Lung (tissue), 17 donors: ENCODE measurements at places on chromosomes 7 and 10. TPM values are rescaled to one million over a fixed set of nuclear protein-coding genes. Genes with fewer than 3 reads are reported as not detected.
A peak's percentile ranks its signal among the peaks of the same experiment; 100 is the strongest.

DNA sequence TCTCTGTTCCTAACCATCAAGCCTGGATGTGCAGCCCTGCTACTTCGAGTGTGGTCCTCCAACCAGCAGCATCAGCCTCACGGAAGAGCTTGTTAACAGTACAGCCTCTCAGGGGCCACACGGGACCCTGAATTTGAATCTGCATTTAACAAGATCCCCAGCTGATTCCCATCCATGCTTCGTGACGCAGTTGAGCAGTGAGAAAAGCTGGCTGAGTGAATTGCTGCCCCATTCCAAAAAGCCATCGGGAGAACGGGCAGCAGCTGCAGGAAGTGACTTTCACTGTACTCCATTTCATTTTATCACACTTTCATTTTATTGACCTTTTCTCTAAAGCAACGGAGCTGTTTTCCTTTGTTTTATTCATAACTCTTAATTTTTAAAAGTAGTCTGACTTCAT is 22.5 kb downstream of the FAM171A1 start:
- DNase-seq: peak; percentile 92

Gene TMEM72
- total RNA-seq: 0.11 TPM

Gene WNT16
- total RNA-seq: 0.09 TPM

DNA sequence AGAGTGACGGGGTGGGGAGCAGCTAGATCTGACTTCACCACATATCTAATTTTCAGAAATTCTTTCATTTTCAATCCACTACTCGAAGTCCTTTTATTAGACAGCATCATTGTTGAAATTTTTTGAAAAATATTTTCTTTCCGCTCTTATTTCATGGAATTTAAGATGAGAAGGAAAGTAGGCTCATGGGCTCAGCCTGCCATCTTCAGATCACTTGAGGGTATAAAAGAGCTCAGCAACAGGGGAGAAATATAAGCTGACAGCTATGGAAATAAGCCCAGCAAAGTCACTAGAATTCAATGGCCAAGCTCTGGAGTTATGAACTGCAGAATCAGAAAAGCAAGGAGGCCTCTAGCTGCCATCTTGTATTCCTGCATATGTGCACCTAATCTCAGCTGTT is 389.1 kb downstream of the XPNPEP1 start:
- DNase-seq: no peak

DNA sequence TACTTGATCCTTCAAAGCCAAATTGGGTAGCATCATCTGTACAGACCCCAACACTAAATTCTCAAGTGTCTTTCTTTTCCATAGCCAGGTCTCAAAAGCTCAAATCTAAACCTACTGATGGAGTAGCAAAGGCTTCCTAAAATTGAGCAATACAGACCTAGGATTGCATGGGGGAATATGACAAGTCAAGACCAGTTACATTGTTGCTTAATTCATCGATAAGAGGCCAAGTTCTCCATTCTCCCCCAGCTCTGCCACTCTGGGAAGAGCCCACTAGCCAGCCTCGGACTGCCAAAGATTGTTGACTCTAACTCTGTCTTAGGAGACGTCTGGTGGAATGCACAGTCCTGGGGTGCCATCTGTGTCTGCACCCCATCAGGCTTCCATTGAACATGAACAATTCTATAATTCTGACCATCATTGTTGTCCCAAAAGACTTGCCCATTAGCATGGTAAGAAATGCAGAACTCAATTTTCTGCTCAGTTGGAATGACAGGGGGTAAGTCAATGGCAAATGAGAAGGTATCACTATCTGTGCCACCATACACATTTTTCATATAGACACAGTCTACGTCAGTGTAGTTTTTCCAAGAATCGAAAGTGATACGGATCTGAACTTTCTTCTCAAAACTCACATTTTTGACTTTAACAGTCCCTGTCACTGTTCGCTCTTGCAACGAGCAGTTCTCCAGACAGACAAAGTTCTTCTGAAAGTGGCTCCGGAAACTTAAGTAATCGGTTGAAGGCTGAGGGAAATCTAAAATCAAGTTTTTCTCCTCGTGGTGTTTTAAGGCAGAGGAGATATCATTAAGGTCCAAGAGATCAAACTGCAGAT is 2.9 kb downstream of the PPP1R3C start:
- DNase-seq: peak; percentile 52

DNA sequence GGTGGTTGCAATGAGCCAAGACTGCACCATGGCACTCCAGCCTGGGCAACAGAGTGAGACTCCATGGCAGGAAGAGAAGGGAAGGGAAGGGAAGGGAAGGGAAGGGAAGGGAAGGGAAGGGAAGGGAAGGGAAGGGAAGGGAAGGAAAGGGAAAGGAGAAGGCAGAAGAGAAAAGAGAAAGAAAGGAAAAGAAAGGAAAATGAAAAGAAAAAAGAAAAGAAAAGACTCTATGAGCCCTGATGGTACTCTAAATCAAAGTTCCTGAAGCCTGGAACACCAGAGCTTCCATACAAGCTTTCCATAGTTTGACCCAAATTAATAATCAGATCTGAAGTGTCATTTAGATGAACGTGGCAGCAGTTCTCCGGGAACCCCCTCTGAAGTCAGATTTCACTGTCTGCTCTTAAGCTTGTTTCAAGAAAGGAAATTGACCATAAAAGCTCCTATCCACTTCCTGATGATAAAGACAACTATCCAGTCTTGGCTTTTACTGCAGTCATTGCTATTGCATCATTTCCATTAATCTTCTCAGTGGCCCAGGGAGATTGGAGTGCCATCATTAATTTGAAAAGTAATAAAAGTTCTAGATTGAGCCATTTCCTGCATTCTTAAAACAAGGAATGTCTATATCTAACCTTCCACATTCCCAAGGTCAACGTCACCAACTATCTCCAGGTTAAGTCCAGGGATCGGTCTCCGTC is 44.2 kb upstream of the FRMD4A start:
- no peak for DNase-seq

Gene ADIRF
- 171 TPM for total RNA-seq

Gene WEE2
- total RNA-seq: not detected

DNA sequence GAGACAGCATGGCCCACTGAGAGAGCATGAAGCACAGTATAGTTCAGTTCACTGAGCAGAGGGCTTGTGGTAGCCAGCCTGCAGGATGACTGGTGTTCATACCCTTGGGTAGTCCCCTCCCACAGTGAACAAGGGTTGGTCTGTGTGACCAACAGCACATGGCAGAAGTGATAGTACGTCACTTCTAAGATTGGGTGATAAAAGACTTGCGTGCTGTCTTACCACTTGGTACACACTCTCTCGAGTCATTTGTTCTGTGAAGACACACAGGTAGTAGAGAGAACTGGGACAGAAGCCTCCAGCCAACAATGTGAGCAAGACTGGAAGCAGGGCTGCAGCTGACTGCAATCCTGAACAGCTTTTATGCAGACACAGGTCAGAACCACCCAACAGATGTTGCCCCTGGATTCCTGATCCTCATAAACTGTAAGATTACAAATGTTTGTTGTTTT is 14.6 kb downstream of the EPC1 start:
- no peak for DNase-seq

DNA sequence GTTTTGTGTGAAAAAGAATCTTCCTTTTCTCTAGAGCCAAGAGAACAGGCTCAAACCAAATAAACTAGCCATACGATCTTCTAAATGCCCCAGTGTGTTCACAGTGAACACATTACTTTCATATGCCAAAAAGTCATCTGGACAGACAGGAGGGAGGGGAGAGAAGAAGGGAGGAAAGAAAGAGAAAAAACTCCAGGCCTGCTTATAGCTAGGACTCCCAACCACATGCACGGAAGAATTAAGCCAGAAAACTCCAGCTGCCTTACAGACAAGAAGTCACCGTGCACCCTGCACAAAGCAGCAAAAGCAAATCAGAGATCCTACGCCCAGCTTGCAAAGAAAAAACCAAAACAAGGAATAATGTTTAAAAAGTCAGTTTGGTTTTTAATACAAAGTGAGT is 34.3 kb downstream of the SNX8 start:
- DNase-seq: peak; percentile 85

Gene IFIT2
- 16.0 TPM for total RNA-seq

DNA sequence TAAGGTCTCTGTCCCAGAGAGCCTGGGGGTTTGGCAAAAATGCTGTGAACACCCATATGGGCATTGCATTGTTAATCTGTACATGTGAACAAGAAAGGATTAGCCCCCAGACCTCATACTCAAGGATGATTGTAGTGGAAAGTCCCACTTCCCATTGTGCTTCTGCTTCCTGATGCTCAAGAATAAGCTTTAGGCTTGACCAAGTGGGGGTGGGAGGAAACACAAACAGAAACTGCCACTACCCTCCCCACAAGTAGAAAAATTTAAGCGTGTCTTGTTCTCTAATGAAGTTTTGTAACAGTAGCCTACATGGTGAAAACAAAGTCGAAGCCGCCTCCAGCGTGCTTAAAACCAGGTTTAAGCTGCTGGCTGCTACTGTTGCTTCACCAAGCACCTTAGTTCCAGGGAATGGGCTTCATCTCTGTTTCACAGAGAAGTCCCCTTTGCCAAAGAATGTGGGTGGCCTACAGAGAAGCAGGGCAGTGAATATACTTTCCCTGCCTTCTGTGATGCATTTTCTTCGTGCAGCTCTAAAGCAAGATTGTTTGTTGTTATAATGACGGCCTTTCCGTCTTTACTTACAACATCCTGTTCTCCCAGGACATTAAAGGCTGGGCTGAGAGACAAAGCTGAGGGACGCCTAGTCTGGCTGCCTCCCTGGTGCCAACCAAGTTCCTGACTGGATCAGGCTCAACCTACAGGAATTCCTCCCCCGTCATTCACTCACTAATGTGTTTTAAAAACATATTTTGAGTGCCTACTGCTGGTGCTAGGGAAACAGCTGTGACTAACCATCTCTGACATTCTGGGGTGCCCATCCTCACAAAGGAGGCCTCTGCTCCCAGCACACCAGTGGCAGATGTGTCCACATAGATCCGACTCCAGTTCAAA is 32.1 kb upstream of the CCSER2 start:
- peak; percentile 24 for DNase-seq

DNA sequence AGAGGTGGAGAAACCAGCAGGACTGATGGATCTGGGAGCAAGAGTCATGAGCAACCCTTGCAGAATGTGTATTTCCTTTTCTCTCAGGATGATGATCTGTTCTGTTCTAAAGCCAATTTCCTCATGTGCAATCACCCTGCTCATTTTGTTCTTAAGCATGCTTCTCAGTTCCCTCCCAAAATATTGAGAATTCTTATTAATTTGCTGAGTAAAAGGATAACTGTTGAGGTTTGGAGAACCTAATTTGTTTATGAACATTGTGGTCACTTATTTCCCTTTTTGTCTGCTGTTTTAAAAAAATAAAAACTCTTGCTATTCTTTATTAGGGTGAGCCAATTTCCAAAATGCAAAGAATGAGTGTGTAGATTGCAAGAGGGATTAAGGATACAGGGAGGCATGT is 106.8 kb downstream of the APBB1IP start:
- no peak for DNase-seq

GRCh38 chr10:14798636-14799035 is 23.9 kb upstream of the FAM107B start:
- DNase-seq: peak; percentile 40

Gene NXPH1
- total RNA-seq: 0.17 TPM

- no peak for DNase-seq
Measured at GRCh38 chr10:120748519-120748918, 102.6 kb upstream of the WDR11 start.

Gene ASB10
- not detected for total RNA-seq

DNA sequence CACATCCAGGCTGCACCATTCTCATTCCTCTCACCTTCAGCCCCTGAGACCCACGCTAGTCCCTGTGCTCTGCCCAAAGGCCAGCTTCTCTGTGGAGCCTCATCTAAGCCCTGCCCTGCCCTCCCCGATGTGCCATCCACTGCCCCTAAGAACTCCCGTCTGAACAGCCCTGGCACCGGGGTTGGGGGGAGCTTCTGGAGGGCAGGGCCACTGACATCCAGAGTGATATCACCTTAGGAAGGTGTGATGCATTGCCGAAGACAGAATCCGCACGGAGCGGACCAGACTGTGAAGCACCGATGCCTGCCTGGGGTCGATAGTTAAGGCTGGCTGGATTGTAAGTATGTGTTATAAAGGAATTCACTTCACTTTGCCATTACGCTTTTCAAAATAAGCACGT is 511.0 kb downstream of the PTPRN2 start:
- no peak for DNase-seq

- no peak for DNase-seq
Measured at GRCh38 chr10:108393089-108393488, 1228.6 kb upstream of the SORCS1 start.

GRCh38 chr7:34755008-34755407 is 97.0 kb downstream of the NPSR1 start:
- no peak for DNase-seq

DNA sequence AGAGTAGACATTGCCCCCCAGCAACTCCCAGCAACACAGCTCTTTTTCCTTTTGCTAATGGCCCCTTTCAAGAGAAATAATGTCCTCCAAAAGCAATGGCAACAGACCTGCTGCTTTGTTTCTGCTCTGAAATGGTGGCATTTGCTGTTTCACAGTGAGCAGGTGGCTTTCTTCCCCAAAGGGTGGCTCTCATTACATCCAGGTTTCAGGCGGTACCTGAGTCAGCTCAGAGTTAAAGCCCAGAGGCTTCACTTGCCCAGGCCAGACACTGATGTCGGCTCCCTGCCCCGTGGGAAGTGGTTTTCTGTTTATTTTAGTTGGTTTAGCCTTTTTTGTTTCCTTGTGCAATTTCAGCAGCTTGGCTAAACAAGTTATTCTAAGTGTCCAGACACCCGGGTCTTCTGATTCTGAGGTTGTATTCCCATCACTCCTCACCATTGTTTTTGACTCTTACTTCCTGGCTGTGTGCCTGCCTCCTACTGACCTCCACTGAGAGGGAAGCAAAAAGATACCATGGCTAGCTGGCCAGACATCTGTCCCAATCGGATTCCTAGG is 7.8 kb upstream of the ATOH7 start:
- DNase-seq: no peak

Gene FAM25G
- not detected for total RNA-seq

GRCh38 chr7:94338921-94339371 is 55.7 kb upstream of the COL1A2 start:
- no peak for DNase-seq

Gene SLC39A12
- total RNA-seq: not detected

GRCh38 chr7:16411391-16411790 is 9.9 kb downstream of the CRPPA start:
- DNase-seq: no peak

DNA sequence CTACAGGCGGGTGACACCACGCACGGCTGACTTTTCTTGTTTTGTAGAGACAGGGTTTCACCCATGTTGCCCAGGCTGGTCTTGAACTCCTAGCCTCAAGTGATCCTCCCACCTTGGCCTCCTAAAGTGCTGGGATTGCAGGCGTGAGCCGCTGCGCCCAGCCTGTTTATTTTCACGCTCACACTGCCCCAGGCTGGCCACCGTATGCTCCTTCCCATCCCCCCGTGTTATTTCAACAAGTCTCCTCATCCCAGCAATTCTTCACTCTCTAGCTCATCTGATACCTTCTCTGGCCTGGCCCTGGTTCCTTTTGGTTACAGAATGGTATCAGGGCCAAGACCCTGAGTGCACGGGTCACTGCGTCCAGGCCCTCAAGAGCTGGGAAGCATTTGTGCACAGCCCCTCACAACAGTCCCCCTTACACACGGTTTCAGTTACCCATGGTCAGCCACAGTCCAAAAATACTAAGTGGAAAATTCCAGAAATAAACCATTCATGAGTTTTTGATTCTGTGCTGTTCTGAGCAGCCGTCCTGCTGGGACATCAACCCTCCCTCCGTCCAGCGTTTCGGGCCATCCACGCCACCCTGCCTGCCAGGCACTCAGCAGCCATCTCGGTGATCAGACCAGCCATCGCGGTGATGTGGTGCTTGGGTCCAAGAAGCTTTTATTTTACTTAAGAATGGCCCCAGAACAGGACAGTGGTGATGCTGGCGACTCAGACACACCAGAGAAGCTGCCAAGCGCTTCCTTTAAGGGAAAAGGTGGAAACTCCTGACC is 8.9 kb downstream of the COX19 start:
- no peak for DNase-seq

- peak; percentile 73 for DNase-seq
Measured at GRCh38 chr7:128347647-128348097, 4.0 kb upstream of the RBM28 start.

Gene SLC18A3
- not detected for total RNA-seq
